ENCODE measurements at places on chromosomes 16 and 17.

GRCh38 chr17:67500677-67501300 lies 123.7 kb downstream of the PITPNC1 start:
- no peak for DNase-seq

DNA sequence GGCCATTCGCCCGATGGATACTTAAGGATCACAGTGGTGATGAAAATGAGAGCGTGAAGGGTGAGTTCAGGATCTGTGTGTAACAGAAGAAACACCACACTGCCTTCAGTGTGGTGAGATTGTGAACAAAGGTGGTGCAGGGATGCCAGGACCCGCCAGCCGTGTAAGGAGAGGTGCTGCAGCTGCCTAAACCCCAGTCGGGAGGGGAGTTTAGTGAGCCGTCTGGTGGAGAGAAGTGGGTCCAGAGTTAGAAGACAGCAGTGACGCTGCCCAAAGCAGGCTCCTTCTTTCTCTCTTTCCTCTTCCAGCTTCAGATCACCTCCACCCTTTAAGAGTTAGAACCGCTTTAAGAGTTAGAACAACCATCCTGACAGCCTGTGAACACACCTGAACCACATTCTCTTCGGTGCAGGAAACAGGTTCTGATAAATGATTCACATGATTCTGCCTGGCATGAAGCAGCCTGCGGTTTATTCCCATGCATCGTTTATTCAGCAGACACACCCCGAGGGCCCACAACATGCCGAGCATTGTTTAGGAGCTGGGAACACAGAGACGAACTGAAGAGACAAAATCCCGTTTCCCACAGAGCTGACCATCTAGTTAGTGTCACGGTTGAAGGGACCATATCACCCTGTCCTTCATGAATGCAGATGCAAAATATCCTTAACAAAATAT lies 84.0 kb upstream of the DNAH17 start:
- no peak for DNase-seq

- no peak for DNase-seq
Measured at GRCh38 chr16:75138636-75139035, 9.7 kb upstream of the ZFP1 start.

DNA sequence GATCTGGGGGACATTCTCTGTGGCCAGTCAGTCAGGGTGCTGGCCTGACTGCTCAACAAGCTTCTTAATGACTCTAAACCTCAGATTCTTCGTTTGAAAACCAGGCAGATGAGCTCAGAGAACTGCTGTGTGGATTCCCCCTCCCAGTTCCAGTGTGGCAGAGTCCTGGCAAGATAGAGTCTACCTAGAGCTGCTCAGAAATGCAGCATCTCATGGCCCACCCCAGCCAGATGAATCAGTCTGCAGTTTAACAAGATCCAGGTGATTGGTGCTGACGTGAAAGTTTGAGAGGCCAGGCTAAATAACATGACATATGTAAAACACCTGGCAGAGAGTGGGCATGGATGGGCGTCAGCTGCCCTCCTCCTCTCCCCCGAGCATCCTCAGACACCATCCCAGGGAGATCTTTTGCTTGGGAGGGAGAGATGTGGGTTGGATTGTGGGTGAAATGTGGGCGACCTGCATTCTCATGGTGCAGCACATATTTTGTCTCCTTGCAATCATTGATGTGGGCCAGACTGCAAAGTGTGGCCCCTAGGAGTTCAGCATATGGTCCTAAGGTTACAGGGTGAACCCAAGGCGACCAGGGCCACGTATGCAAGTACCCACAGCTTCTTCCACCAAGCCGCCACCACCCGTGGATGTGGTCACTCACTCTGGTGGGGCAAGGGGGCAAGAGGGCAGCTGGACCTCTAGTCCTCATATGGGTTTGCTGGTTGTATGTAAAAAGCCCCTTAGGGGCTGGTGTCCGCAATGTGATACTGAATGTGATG lies 19.5 kb downstream of the SOCS3 start:
- no peak for DNase-seq

DNA sequence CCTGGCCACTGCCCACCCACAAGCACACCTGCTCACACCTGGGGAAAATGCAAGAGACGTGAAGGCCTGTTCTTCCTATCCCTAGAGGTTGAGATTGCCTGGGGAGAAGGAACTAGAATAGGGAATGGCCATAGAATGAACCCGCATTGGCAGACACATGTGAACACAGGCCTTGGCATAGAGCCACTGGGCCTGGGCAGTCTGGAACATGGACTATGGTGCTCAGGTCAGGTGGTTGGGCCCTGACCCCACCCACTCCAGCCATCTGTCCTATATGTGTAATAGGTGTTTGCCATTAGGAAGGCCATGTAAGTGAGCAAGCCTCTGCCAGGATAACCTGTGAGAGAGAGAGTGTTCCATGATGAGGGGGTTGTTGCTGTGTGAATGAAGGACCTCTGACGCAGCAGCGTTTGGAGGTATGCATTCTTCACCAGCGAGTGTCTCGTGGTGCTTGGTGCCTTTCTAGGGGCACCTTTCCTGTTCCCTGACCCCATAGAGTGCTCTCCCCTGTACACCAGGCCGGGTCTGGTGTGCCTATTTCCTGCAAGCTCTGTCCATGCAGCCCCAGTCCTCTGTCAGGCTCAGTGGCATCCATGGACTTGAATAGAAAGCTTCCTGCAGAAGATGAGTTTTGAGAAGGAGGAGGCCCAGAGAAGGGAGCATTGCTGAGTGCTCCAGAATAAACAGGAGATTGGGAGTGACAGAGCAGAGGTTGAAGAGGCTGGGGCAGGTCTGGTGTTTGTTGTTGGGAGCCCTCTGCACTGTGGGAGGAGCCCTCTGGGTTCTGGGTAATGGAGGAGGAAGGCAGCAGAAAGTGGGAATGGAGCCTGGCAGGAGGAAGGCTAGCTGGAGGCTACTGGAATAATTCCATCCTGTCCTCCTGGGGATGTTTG lies 15.6 kb downstream of the CTRL start:
- no peak for DNase-seq

GRCh38 chr17:58331815-58332777 lies 3.5 kb upstream of the TSPOAP1 start:
- peak; percentile 76 for DNase-seq

DNA sequence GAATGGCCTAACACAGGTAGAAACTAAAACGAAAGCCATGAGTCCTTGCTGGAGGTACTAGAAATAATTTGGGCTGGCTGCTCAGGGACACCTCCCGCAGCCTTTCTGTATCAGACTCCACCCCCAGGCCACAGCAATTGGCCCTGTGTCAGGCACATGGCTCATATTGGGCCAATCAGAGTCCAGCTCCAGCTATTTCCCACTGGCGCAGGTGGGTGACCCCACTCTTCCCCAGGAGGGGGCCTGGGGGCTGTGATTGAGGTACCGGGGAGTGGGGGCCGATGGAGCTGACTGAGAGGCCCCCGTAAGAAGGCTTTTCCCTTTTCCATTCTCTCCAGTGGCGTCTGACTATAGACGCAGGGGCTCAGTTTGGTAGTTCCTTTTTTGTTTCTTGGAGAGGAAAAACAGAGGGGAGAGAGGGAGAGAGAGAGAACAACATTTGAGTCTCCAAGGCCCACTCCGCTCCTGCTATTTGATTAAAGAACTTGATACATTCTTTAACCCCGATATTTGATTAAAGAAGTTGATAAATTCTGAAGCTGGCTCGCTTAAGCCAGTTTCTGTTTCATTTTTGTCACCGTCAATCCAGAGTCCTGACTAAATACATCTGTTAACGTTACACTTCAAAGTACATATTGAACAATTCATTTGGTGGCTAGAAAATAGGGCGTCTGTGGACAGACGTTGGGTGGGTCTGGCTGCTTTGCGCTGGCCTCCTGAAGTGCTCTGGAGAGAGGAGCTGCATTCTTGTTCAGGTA lies 26.3 kb downstream of the FOXL1 start:
- DNase-seq: no peak

DNA sequence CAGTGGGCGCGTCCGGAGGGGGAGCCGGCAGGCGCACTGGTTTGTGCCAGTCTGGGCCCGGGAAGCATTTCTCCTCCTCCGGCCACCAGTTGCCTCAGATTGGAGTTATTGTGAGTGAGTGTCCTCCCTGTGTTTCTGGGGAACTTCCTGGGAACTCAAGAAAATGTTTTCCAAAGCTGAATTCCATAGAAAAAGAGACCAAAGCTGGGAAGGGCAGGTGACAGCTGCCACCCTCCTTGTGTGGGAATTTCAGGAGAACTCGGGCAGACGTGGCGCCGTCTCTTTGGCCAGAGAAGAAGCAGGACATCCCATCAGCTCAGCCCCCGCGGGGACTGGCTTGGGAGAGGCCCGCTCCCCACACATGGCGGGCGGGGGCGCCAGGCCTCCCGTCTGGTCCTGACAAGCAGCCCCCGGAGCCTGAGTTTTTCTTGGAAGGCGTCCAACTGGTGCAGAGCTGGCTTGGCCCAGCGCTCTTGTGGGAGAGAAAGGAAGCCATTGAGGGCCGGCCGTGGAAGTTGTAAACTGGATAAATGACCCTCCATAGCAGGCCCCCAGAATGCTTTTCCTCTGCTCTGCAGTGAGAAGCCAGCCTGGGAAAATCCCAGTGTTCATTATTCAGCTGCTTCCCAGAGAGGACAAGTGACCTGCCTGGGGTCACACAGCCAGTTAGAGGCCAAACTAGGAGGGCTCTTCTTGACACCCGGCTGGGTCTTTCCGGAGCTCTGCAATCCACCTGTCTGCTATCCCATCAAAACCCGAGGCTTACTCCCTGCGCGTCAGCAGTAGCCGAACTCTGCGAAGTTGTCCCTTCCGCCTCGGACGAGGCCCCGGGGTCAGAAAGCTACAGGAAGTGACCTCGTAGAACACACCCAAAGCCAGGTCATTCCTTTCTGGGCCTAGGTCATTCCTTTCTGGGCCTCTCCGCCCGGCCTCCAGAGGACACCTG lies 39.2 kb upstream of the GSE1 start:
- DNase-seq: no peak

DNA sequence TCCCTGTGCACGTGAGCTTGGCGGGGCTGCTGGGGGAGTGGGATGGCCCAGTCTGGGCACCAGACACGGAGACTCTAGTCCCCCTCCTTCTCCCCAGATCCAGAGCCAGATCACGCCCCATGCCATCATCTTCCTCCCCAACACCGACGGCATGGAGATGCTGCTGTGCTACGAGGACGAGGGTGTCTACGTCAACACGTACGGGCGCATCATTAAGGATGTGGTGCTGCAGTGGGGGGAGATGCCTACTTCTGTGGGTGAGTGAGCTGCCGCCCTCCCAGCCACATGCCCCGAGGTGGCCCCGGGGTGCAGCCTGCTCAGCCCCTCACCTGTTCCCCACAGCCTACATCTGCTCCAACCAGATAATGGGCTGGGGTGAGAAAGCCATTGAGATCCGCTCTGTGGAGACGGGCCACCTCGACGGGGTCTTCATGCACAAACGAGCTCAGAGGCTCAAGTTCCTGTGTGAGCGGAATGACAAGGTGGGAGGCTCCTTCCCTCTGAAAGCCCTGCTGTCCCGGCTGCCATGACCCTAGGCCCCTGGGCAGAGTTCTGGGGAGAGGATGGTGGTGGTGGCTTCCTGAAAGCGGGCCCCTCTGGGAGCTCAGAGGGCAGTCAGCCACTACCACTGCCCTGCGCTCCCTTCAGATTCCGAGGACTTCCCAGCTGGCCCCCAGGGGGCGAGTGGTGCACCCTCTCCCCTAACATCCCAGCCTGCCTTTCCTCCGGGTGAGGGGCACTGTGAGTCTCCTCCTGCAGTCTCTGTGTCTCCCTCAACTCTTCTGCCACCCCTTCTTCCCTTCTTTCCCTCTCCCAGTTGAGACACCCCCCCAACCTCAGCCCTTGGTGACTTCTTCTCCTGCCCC lies 2.8 kb upstream of the C17orf107 start:
- DNase-seq: no peak

DNA sequence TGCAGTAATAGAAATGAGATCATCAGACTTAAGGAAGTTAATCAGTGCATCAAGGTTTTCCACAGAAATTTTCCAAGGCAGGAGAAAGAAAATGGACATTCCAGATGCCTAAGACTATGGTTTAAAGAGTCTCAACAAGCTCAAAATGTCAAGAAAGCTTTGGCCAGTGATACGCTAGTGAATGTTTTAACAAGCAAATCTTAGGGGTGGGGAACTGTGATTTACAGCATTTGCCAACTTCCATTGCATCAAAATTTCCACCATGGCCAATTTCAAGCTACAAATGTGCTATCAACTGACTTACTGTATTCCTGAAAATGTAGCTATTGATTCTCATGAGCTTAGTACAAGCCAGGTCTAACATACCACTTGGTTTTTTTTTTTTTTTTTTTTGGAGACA lies 82.4 kb upstream of the CLEC3A start:
- DNase-seq: no peak

GRCh38 chr17:6079155-6079888 lies 9.1 kb downstream of the WSCD1 start:
- no peak for DNase-seq

DNA sequence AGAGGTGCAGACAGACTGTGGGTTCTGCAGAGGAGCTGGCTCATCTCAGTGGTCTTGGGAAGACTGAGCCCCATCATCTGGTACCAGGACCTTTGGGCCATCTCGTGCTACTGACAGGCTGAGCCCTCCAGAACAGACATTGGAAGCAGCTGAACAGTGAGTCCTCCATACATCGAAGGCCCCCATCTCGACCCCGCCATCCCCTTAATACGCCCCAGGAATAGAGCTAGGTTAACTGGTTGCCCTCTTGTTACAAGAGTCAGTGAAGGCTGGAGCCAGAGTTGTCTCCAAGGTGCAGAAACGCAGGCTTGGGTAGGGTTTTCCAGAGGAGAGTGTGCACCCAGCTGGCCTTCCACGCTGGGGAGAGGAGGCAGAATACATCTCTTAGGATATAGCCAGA lies 76.0 kb downstream of the N4BP1 start:
- DNase-seq: no peak

- no peak for DNase-seq
Measured at GRCh38 chr16:11554053-11554452, 32.7 kb downstream of the LITAF start.

- DNase-seq: no peak
Measured at GRCh38 chr17:67377488-67378453, 690 bp downstream of the PITPNC1 start.

DNA sequence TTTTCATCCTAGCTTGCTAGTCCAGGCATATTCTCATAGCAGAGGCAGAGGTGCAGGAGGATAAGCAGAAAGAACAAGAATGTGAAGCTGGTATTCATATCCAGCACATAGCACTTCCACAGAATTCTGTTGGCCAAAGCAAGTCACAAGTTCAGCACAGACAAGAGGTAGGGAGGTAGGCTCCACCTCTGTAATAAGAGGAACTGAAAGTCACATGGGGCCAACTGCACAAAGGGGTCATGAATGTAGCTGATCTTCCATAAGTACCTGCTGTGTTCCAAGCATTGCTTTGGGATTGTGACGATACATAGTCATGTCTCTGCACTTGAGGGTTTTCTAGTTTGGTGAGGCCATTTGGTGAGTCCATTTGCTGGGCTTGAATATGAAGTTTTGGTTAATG lies 110.8 kb upstream of the MPHOSPH6 start:
- no peak for DNase-seq

DNA sequence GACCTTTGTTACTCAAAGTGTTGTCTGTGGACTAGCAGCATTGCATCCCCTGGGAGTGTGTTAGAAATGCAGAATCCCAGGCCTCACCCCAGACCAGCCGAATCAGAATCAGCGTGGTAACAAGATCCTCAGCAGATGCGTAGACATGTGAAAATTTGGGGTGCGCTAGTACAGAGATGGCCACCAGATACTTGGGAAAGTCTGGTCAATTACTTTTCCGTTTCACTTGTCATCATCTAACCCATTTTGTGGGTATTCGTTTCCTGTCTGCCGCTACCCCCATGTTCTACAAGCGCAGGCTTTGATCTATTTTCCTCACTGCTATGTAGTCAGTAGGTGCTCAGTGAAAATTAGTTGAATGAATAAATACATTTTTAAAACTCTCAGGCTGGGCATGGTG lies 33.1 kb upstream of the HERPUD1 start:
- DNase-seq: no peak

Measured in activated naive CD4-positive, alpha-beta T cell (primary cell).